Lung microvascular endothelial cell (primary cell): ENCODE measurements at places on chromosomes 13 and 19. TPM values are rescaled to one million over a fixed set of nuclear protein-coding genes. Genes with fewer than 3 reads are reported as not detected.

DNA sequence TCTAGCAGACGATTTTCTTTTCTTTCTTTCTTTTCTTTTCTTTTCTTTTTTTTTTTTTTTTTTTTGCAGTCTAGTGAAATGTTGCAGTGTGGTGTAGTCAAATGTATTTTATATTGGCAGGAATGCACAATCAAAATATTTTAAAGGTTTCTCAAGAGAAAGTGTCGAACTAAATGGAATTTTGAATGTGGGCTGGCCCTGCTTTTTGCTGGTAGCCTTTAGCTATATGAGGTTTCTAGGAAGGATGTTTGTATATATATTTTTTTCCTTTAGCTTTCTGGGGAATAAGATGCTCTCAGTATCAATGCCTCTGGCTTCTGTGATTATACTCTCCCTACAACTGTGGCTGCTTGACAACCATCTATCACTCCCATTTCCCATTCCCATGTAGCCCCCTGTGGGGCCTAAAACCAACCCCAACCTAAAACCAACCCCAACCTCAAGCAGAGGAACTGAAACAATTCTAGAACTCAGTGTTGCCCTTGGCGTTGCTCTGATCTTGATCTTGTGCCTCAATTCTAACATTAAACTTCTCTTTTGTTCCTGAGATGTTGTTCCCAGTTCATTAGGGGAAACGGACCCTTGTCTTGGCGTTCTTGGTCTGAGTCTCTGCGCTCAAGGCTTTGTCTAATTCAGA is 27.1 kb downstream of the CYSLTR2 start:
- DNase-seq: no peak

GRCh38 chr19:40597329-40597838 is 3.8 kb upstream of the LTBP4 start:
- DNase-seq: no peak

- DNase-seq: peak; percentile 51
Measured at GRCh38 chr19:49421039-49421877, 2.0 kb downstream of the PTH2 start.

GRCh38 chr19:37594982-37595382 is 306 bp downstream of the ZNF540 start:
- DNase-seq: peak; percentile 56

LRRC25 gene
- total RNA-seq: not detected in 2 replicates

DNA sequence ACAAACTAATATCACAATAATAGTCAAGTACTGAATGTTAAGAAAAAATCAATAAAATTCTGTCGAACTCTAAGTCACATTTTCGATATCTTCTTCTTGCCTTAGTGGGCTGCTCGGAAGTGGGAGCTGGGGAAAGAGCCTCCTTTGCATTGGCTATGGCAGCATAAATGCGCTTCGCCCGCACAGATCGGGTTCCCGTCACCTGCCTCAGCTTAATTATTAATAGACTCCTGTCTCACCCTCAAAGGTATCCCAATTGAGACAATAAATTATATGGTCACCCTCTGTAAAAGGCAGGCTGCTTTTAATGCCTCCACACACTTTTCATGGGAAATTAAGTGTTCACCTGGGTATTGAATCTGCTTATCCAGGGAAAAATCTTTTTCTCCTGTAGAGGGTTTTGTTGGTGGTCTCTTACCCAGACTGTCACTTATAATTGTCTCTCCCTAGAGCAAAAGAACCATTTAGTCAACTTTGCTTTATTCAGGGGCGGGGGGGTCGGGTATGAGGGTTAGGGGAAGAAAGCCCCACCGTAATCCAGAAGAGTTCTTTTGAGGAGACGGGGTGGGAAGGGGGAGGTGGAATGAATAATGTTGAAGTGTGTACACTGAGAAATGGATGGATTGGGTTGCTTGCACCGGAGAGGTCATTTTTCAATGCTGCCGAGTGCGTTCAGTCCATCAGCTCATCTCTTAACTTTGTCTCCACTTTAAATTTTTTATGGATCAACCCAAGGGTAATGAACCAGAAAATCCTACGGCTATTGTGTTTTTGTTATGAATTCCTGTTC is 682.6 kb upstream of the SGCG start:
- DNase-seq: no peak

DNA sequence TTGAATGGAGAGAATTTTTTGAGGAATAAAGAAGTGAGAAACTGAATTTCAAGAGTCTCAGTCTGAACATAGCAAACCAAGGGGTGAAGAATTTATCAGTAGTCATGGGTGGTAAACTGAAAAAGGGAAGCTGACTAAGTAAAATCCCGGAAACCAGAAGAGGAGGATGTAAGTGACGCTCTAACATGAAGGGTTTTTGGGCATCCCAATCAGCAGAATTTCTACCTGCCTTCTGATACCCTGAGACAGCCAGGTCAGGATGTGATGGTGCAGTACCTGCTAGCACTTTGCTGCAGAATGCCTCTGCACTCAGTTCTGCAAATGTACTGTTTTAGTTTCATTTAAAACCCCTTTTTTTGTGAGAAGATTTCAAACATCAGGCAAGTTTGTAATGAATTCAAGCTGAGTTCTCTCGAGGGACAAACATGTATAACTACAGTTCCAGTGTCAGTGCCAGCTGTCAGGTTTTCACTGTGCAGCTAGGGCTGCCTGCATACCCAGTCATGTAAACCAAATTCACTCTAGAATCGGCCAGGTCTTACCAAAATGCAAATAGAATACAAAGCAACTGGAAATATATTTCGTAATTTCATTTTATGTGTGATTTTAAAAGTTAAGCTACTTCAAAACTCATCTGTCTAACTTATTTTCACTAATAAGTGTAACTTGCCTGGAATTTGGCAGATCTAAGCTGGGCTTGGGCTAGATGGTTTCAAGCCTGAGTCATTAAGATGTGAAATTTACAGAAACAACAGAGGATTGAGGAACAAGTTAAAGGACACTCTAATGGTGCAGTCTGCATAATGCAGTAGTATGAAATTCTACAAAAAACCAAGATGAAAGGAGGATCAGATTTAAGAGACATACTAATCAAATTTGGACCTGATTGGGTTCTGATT is 13.8 kb downstream of the METTL21C start:
- no peak for DNase-seq

NLRP7 gene
- not detected in 2 replicates for total RNA-seq

DNA sequence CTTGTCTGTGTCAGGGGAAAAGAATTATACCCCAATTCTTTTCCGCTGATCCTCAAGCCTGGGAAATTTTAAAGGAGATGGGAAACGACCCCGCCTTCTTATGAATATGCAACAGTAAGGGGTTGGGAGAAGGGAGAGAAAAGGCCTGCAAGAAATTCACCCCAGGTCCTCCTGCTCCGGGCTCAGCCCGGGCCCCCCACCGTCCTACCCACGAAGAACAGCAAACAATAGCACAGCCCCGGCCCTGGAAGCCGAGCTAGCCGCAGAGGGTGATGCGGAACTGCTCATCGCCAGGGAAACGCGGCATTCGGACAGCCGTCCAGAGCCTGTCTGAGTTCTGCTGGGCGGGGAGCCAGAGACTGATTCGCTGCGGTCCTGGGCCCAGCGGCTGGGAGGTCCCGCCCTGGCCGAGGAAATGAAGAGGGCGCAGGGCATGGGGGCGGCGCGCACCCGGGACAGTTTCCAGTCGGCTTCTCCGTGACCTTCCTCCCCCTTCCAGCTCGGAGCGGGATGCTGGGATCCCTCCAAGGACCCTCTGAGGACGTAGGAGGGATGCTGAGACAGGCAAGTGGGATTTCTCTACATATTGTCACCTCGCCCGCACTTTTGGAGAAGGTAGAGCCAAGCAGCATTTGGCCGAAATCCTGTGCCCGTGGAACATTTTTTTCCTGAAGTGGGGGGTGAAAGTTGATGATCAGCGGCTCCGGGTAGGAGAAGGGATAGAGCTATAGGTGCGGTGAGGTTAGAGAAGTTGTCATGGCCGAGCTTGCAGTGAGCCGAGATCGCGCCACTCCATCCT is 82.3 kb upstream of the C1QTNF9B start:
- peak; percentile 69 for DNase-seq

METTL21C gene
- total RNA-seq: not detected in 2 replicates

DNA sequence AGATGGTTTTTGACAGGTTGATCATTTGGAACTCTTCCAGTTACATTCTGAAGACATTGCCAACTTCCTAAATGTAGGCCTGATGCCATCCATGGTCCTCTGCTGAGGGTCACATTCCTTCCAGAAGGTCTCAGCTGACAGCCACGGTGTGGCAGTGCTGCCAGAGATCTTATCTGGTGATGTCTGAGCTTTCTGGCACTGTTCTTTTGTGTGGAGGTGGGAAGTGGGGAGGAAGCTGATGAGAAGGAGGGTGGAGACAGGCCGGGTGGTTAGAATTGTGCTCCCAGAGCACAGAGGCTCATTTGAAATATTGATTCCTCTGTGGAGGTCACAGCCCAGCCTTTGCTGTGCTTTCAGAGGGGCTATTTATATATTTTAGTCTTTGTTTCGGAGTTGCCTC is 16.1 kb upstream of the MTIF3 start:
- DNase-seq: peak; percentile 9

CCNE1 gene
- total RNA-seq: 2.6 TPM in 2 replicates

DNA sequence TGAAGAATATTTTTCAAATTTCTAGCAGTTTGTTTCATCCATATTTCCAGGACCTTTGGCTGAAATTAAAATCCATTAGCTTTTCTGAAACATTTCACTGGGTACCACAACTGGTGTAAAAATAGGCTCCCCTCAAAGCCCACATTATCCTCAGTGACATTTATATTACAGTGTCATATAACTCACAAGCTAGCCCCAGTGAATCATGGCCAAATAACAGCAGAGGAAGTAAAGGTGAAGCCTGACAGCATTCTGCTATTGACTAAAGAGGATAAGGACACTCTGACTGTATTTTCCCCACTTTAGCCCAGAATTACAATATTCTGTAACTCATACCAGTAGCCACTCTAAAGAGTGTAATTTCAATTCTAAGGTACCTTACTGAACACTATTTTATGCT is 21.9 kb downstream of the KCTD12 start:
- peak; percentile 68 for DNase-seq

GRCh38 chr19:13007292-13008045 is 12.2 kb downstream of the NFIX start:
- no peak for DNase-seq

DNA sequence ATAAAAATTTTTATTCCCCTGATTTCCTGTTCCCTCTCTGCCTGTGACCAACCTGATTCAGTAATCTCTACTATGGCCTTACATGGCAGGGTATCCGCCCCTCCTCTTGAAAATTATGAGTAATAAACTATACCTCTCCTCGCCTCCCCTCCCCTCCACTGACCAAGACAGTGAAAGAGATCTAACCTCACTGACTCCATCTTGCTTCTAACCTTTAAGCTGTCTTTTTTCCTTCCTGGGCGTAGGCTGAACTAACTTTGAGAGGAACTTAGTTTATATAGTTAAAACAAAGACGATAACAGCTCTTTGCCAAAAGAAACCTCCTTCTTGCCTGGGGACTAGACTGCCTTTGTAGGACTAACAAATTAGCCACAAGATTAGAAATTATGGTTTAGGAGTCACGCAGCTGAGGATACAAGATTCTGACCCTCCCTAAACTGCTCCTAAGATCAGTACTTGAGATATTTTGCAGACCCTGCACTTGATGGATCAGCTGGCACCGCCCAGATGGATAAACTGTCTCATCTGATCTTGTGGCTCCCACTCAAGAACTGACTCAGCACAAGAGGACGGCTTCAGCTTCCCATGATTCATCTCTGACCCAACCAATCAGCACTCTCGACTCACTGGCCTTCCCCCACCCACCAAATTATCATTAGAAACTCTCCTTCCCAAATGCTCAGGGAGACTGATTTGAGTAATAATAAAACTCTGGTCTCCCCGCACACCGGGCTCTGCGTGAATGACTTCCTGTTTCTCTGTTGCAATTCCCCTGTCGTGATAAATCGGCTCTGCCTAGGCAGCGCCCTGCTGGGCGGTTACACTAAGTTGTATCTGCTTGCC is 187.1 kb downstream of the TDRD3 start:
- peak; percentile 48 for DNase-seq

PRODH2 gene
- not detected in 2 replicates for total RNA-seq
